GDM1 (cell line): ENCODE measurements at places on chromosomes 1 and 21.

DNA sequence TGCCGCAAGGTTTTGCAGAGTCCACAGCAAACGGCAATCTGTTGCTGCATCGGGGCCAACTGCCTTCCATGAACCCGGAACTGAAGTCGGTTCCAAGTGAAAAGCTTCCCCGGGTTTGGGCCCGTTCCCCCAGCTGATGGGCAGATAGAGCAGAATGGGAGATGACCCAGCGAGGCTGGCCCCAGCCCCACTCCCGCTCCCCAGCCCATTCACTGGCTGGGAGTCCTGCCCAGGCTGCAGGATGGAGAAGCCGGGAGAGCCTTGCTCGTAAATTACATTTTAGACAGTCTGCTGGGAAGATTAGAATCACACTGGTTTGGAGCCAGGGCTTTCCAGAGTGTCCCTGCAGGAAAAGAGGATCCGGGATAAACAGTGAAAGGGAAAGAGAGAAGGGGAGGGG lies 31.6 kb upstream of the PAX7 start:
- no peak for DNase-seq

- no peak for DNase-seq
Measured at GRCh38 chr21:46402421-46402820, 56.3 kb upstream of the DIP2A start.

GRCh38 chr1:154614901-154615300 lies 6.9 kb upstream of the ADAR start:
- no peak for DNase-seq

- no peak for DNase-seq
Measured at GRCh38 chr1:201215531-201216357, 25.1 kb downstream of the IGFN1 start.

GRCh38 chr1:10401281-10401680 lies 2.4 kb downstream of the PGD start:
- no peak for DNase-seq

- DNase-seq, result no peak
Measured at GRCh38 chr1:180631194-180631765, 542 bp upstream of the XPR1 start.

DNA sequence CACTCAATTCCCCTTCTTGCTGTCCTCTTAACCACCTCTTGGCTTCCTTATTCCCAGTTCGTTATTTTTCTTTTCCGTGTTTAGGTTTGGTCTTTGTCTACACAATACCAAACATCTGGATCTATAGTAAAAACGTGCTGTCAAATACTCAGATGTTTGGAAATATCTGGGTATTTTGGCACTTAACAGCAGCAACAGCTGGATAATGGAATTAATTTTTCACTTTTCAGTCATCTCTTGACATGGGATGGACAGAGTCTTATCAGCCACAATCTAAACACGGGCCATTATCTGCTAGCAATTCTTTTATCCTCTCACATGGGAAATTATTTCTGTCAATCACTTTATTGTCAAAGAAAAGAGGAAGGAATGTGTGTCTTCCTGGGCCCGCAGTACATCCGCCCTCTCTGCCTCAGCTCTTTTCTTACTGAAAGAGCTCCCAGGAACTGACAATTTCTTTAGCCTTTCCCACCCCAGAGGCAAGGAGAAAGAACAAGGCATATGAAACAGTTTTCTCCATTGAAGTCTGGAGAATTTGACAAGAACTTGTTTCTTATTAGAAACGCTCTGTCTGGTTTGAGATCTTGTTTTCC lies 13.4 kb downstream of the NHLH2 start:
- DNase-seq, result no peak

GRCh38 chr1:213968146-213968825 lies 19.5 kb upstream of the PROX1 start:
- no peak for DNase-seq

- no peak for DNase-seq
Measured at GRCh38 chr1:112458756-112459155, 50.0 kb upstream of the WNT2B start.
